ENCODE measurements at places on chromosomes 6 and 20.

GRCh38 chr6:162612613-162613012 is 115.0 kb downstream of the PRKN start:
- DNase-seq = no peak

GRCh38 chr20:55880361-55880760 is 125.0 kb downstream of the CBLN4 start:
- DNase-seq = no peak

DNA sequence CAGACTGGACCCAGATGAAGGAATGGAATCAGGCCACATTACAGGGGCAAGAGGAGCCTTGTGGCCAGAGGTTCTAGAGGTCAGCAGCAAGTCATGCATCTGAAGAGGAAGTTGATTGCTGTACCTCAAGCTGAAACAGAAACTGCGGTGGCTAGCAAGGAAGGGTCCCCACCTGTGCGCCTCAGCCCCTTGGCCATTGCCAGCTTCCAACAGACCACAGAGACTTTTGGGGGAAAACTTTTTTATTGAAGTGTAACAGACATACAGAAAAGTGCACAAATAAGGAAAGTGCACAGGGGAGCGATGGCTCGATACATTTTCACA is 26.8 kb upstream of the SLC9A8 start:
- DNase-seq = no peak

DNA sequence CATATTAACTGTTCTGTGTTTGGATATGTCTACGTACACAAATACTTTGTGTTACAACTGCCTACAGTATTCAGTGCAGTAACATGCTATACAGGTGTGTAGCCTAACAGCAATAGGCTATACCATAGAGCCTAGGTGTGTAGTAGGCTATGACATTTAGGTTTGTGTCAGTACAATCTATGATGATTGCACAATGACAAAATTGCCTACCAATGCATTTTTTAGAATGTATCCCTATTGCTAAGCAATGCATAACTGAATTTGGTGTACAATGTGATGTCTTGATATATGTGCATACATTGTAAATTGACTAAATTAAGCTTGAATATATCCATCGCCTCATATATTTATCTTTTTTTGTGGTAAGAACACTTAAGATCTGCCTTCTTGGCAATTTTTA is 48.9 kb downstream of the C6orf118 start:
- DNase-seq = no peak

- no peak for DNase-seq
Observed at GRCh38 chr6:105797983-105798453, 288.1 kb upstream of the PRDM1 start.

Measured in NCI-H526 (cell line).